CD4-positive, alpha-beta T cell treated with Interleukin-6 for 4 hours (primary cell): ENCODE measurements at places on chromosomes 1 and 21.

DNA sequence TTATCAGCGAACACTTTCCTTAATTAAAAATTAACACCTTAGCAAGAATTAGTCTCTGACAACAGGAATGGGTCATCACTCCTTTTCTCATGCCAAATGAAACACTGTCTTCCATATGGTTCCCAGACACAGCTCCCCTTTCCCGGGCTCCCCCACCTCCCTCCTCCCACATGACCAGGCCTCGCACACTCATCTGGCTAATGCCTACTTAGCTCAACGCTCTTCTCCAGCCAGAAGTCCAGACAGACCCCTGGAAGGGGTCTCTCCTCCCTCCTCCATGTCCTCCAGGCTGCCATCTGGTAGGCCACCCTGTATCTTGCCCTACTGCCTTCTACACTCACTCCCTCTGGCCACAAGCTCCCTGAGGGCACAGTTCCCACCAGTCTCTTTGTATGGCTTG is 39.9 kb downstream of the KCNC4 start:
- DNase-seq = no peak

DNA sequence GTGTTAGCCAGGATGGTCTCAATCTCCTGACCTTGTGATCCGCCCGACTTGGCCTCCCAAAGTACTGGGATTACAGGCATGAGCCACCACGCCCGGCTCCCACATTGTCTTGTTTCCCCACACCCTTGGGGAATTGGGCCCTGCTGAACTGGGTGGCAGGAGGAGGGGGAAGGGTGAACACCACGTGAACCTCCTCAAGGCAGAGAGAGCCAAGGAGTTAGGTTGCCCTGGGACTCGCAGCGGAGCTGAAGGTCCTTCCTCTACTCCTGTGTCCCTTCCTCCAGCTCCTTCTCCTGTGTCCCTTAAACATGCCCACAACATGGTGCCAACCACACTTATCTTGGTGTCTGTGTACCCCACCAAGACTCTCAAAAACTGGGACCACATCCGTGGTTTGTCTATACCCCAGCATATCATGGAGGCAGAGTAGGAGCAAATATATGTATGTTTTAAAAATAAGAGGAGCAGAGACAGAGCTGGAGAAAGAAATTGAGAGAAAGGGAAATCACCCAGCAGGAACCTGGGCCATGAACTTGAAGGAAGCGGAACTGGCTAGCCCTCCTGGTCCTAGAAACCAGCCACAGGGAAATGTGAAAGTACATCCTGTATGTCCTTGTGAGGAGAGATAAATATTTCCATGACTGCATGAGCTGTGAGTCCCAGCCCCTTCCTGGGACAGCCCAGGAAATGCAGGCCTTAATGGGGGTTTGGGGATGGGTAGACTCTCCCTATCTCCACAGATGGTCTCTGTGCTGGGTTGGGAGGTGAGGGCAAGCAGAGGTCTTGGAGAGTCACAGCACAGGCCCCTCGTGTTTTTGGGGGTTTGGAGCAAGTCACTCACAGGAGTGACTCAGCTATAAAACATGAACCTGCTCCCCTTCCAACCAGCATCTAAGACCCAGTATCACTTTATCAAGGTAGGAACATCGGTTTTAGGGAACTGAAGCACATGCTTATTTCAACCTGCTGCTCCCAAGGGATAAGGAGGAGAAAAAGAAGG is 9.4 kb upstream of the TAL1 start:
- no peak for DNase-seq

- no peak for DNase-seq
Observed at GRCh38 chr1:183777328-183777727, 27.6 kb upstream of the RGL1 start.

DNA sequence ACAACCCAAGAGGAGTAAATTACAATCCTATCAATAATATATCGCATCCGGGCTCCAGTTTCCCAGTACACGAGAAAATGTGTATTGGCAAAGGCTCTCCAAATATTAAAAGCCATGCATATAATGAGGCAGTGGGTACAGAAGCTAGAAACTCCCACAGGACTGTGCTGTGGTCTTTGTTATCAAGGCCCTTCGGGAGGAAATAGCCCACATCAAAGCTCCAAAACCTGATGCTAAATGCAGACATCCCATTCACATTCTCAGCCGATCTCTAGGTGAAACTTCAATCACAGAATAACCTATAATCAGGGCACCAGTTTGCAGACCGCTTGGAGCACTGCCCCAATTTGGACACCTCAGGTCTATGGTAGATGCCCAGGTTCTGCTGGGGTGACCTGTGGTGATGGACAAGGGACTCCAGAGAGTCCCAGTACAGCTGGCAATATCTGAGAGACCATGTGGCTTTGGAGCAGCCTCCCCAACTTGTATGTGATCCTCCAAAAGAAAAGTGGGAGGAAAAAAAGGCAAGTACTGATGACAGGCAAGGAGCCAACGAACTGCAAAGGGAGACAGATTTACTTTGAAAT is 148.8 kb upstream of the CAMK1G start:
- no peak for DNase-seq

DNA sequence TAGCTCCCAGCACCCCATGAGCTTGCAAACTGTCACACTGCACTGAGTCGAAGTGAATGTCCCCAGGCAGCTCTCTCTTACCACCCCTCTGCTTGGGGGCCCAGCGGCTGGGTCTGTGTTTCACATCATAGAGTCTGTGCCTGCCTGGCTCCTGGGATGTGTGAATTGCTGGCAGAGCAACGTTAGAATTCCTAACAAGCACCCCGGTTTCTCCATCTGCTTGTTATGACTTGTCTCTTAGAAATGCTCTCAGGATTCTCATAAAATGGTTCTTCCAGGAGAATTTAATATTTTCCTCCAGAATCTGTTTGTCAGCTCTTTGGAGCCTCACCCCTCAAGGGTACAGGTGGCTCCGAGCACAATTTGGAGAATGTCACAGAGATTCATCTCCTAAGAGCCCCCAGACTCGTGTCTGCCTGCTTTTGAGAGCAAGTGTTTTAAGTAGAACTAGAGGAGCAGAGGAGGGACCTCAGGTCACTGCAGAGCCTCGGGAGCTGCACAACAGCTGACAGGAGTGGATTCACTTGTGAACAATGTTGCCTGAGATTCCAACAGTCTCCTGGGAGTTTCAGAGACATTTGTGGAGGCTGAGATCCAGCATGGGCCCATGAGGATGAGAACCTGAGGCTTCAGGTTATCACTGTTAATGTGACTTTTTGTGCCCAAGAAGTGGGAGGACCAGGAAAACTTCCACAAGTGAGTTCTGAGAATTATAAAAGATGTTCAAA is 131.5 kb downstream of the KCNJ6 start:
- DNase-seq = no peak

- DNase-seq = no peak
Observed at GRCh38 chr1:202023001-202023433, 12.6 kb downstream of the ELF3 start.

- no peak for DNase-seq
Observed at GRCh38 chr1:15178571-15179484, 25.3 kb downstream of the TMEM51 start.

DNA sequence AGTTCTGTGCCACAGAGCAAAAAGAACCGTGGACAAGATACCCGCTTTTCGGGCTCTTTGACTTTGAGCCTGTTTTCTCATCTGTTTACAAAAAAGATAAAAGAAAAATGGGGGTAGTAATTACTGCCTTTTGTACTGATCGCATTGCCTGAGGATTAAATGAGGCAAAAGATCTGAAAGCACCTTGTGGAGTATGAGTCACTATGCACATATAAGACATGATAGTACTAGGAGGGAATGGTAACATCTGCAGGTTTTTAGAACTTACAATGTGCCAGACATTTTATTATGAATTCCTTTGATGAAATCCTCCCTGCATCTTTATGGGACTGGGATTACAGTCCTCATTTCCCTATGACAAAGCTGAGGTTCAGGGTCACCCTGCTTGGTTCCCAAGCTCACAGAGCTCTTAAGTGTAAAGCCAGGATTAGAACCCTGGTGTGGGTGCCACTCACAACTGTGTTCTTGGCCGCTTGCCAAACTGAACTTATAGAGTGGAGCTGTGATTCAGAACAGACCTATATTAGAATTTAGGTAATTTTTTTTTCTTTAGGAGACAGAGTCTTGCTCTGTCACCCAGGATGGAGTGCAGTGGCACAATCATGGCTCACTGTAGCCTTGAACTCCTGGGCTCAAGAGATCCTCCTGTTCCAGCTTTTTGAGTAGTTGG is 1.8 kb downstream of the DISC1 start:
- DNase-seq = peak; percentile 79

DNA sequence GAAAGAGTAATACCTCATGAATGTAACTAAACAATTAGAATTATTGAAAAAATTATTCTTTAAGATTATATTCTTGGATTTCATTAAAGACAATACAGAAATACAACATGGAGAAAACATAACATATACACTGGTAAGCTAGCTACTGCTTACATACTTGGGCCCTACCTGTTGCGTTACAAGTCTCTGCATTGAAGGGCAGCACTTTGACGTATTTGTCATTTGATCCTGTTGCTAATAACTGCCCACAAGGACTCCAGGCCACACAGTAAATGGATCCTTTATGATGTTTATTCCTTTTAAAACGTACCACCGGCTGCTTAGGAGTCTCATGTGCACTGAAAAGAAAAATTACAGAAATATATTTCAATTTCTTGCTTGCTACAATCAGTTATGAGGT is 19.8 kb upstream of the CLCC1 start:
- no peak for DNase-seq

DNA sequence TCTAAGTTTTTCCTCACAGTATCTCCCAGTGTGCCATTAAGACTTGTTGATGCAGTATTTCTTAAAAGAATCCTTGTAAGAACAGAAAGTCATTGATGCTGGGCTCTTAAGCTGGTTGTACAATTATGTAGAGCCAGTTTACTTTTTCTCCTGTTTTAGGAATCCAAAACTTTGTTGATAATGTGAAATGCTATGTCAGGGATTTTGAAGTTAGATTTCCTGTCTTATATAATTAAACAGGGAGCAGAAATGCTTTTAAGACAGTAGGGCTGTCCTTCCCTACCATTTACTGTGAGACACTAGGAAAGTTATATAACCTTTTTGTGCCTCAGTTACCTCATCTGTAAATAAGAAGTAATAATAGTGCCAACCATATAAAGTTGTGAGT is 26.0 kb downstream of the CCDC18 start:
- DNase-seq = no peak

- DNase-seq = peak; percentile 83
Observed at GRCh38 chr1:36099681-36100341, 11.1 kb downstream of the ADPRS start.

- no peak for DNase-seq
Observed at GRCh38 chr1:46244656-46245371, 2.7 kb upstream of the RAD54L start.

DNA sequence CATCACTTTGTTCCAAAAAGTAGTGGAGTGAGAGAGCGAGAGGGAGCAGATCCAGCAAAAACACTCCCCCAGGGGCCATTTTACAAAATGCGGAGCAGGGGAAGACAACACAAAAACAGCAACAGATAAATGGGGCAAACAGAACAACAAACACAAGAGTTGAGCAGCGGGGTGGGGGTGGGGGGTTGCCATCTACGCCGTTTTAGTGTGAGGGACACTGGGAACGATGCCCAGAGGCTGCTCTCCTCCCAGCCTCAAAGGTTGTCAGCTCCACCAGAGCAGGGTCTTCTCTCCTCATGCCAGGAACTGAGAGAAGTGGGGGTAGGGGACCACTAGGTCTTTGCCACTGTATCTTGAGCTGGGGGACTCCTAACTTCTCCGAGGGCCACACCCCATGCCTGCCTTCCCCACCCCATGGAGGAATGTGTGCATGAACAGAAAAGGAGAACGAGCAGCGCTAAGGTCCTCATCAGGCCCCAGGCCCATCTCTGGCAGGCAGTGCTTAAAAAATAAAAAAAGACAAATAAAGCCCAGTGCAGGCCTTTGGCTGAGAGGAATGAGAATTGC is 1.3 kb upstream of the PBXIP1 start:
- no peak for DNase-seq

DNA sequence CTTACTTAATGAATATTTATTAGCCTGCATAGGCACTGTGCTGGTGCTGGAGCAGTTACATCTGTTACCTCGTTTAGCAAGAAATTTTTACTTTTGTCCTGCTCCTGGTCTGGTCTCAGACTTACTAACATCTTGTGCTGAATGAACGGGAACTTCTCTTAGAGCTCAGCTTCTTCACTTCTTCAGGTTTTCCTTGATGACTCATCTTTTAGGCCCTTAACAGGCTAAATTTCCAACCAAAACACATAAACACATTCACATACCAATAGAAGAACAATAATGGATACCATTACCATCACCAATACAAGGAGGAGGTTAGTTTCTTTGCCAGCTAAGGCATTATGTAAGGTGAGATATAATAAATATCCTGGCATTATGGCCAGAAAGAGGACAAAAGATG is 68.9 kb downstream of the IFI44 start:
- DNase-seq = no peak

DNA sequence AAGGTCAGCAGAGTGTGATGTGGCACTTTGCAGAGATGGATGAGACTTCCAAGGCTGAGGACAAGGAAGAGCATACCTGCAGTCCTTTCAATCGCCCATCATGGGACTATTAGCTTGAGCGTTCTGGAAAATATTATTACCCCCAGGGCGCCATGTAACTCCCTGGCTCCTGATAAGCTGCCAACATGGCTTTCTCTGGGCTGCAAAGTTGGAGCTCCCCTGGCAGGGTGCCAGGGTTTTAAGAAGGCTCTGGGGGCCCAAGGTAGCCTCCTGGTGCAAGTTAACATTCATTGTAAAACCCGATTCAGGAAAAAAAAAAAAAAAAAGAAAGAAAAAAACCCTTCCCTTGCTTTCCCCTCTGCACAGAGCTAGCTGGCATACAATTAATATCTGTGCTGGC is 196.7 kb downstream of the PBX1 start:
- DNase-seq = no peak

DNA sequence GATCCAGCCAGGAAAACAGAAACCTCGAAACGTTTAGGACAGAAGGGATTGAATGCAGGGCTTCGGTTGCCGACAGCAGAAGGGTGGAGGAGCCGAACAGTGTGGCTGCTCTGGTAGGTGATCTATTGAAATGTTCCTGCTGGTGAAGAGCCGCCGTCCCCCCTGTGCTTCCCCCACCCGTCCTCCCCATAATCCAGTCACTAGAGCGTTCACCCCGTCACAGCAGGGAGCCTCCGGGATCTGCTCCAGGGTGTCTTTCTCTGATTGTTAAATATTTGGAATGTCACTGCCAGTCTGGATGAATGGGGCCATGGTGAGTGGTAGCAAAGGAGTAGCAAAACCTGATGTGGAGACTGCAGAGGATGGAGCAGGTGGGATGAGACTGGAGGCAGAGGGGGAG is 255.1 kb upstream of the CSF3R start:
- no peak for DNase-seq

DNA sequence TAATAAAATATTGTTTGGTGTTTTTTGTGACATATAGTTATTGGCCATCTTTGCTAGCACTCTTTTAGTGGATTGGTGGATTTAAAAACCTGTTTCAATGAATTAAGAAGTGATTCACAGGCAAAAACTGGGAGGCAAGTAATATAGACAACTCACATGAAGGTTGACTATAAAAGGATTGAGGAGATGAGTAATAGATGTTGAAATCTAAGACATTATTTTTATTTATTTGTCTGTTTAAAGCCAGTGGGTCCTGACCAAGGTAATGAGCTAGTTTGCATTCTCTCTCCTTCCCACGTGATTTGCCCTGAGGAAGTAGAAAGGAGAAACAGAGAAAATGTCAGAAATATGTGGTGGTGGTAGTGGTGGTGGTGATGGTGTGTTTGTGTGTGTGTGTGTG is 351.5 kb upstream of the ZP4 start:
- no peak for DNase-seq
